Stimulated activated CD4-positive, alpha-beta T cell treated with anti-CD3 and anti-CD28 coated beads, Interleukin-1b, Interleukin-23, amount 100 ng/mL, for 1 hour (primary cell): ENCODE measurements at places on chromosomes 4 and X.

DNA sequence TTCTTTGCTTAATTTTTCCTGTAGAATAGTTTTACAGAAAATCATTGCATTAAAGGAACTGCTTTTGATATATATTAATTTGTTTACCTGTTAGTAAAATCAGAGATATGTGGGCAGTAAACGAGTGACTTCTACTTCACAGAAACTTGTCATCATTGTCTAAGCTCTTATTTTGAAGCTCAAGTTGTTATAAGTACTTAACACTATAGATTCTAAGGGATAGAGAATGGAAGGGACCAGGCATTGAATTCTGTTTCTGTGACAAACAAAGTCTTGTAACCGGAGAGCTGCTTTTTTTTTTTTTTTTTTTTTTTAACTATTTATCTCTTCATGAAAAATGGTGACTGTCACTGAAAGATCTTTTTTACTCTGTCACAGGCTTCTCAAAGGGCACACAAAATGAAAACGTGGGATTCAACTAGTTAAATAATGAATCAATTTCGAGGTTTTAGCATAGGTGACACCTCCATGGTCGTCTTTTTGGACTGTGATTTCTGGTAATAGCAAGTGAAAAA is 14.4 kb downstream of the STK26 start:
- DNase-seq = no peak

DNA sequence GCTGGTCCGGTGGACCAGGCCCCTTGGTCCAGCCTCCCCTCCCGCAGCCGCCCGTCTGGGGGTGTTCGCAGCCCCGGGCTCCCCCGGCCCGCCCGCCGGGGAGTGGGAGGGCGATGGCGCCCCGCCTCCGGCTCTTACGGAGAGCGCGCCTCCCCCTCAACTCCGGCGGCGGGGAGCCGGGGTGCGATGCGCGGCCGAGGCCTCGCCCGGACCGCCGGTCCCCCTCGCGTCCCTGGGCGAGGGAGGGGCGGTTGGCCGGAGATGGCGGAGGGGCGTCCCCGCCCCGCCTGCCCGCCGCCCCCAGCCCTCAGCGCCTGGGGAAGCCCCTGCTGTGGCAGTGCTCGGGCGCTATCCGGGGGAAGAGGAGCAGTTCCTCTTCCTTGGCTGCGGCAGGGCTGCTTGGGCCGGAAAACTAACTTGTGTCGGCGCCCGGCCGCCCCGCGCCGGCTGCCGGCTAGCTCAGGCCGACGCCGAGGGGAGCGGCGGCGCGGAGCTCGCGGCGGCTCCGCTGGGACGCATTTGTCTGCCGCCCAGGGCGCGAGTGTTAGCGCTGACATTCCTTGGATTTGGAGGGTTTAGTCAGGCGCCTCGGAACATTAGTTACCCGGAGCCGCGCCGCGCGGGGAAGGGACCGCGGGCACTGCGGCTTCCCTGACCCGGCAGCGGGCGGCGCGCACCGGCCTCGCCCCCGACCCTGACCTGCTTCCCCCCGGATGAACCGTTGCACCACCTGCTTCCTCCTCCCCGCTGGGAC is 994 bp downstream of the GALNT7 start:
- no peak for DNase-seq

GRCh38 chrX:53374923-53375322 is 47.5 kb downstream of the SMC1A start:
- DNase-seq = no peak

DNA sequence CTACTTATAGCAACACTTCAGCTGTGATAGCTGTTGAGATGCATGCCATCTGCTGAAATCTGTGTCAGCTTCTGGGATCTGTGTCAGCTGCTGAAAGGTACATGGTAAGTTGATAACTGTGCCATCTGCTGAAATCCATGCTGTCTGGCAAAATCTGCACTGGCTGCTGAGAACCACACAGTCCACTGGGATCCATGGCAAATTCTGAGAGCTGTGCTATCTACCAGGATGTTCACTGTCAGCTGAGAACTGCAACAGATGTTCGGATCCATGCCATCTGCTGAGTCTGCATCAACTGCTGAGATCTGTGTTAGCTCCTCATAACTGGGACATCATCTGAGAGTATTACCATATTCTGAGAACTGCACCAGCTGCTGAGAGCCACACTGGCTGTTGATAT is 430.5 kb upstream of the POU3F4 start:
- DNase-seq = no peak

GRCh38 chrX:46722742-46723568 is 36.0 kb downstream of the SLC9A7 start:
- no peak for DNase-seq

GRCh38 chr4:159538556-159538955 is 435.7 kb downstream of the RAPGEF2 start:
- DNase-seq = no peak

- DNase-seq = no peak
Measured at GRCh38 chr4:66636349-66636748, 909.0 kb downstream of the CENPC start.

GRCh38 chrX:106987488-106987887 is 12.5 kb downstream of the MORC4 start:
- DNase-seq = no peak

- no peak for DNase-seq
Measured at GRCh38 chr4:1637580-1638271, 46.4 kb downstream of the FAM53A start.

- no peak for DNase-seq
Measured at GRCh38 chr4:120633810-120634209, 288.7 kb downstream of the PRDM5 start.

DNA sequence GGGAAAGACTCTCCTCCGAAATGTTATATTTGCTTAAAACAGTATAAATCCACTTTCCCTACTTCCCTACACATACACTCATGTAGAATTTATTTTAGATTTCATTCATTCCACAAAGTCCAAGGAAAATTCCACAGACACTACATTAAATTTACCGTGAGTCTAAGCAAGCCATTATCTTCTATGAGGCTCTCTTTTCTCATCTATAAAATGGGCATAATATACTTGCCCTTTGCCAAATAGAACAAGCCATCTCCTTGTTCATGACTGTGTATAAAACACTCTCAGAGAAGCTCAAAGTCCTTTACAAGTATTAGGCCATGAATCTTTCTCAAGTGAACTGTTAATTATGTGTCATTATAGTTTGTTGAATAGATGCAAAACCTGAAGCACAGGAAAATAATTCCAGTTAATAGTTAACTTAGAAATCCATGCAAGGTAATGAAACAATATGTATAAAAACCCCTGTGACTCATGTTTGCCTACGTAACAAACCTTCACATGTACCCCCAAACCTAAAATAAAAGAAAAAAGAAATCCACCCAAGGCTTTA is 10.7 kb downstream of the TEC start:
- DNase-seq = no peak

GRCh38 chr4:186258216-186258811 is 7.7 kb upstream of the F11 start:
- DNase-seq = no peak

GRCh38 chr4:105558277-105558676 is 5.9 kb downstream of the ARHGEF38 start:
- no peak for DNase-seq

DNA sequence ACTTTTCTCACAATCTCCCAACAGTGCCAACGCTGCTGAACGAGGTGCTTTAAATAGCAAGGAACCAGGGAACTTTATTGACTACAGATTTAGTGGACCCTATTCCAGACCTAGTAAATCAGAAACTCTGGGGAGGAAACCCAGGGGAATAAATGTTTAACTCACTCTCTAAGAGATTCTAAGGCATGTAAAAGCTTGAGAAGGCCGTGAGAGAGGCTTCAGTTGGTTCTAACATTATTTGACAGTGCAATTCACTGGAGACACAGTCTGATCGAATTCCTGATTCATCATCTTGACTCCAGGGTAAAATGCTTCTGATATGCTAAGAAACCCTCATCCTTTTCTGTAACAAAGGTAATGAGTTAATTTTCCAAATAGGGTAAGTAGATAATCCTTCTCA is 494.4 kb downstream of the KCNIP4 start:
- no peak for DNase-seq

DNA sequence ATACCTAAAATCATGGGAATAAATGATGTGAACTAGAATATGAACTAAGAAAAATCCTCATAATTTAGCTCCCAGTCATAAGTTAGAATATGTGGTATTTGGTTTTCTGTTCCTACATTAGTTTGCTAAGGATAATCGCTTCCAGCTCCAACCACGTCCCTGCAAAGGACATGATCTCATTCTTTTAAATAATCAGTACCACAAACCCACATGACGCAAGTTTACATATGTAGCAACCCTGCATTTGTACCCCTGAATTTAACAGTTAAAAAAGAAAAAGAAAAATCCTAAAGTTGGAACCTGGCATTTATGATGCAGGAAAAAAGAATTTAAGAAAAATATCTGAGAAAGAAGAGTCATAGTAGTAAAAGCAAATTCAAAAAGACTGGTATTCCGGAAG is 13.3 kb downstream of the UBA6 start:
- DNase-seq = no peak
